ENCODE measurements at places on chromosomes 2 and 18.

DNA sequence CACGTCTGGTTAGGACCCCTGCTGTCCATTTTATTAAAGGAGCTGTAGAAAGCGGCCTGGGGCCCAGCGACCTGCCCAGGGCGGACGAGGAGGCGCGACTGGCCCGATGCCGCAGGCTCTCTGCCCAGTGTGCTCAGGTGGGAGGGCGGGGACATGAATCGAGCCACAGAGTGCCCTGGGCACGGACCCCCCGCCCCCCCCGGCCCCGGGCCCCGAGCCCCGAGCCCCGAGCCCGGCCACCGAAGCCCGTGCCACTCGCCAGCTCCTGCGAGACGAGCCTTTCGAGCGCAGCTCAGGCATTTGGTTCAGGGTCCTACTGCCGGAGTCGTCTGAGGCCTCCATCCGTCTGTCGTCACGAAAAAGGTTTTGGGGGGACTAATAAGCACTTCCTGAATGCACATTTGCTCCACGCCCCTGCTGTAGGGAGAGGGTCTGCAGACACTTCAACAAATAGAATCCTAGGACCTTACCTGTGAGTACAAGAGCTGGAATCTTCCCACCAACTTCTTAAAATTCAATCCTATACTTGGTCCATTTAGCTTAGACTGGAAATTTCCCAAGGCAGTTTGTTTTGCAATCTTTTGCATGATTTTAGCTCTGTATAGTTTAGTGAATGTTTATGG, 602 bp upstream of the ADAM17 start:
- no peak for DNase-seq

DNA sequence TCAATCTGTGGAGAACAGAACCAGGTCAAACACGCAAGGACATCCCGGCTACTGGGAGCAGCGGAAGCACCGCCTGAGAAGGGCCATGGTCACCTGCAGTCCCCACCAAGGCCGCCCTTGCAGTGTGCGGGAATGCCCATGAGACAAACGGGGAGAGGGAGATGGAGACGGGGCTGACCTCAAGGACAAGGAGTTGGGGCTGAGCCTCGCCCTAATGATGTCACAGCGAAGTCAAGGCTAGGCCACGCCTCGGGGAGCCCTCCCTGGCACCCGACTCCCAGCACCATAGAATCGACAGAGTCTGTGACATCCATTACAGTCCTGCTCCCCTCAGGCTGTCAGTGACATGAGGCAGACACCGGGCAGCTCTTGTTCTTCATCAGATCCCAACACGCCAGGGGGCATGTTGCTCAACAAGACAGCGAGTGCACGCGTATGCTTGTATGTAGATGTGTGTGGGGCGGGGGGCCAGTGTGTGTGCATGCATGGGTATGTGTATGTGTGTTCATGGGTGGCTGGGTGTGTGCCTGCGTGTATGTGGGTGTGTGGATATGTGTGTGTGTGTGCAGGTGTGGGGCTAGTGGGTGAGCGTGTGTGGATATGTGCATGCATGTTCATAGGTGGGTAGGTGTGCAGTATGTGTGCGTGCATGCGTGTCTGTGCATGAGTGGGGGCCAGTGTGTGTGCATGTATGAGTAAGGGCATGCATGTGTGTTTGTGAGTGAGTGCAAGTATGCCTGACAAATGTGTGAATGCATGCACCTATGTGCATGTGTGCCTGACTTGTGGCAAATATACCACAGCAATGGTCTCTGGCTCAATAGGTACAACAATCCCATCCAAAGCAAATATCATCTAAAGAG, 57.0 kb downstream of the ANKMY1 start:
- no peak for DNase-seq

- DNase-seq = no peak
Measured at GRCh38 chr2:146786396-146786795, 1058.4 kb upstream of the ACVR2A start.

DNA sequence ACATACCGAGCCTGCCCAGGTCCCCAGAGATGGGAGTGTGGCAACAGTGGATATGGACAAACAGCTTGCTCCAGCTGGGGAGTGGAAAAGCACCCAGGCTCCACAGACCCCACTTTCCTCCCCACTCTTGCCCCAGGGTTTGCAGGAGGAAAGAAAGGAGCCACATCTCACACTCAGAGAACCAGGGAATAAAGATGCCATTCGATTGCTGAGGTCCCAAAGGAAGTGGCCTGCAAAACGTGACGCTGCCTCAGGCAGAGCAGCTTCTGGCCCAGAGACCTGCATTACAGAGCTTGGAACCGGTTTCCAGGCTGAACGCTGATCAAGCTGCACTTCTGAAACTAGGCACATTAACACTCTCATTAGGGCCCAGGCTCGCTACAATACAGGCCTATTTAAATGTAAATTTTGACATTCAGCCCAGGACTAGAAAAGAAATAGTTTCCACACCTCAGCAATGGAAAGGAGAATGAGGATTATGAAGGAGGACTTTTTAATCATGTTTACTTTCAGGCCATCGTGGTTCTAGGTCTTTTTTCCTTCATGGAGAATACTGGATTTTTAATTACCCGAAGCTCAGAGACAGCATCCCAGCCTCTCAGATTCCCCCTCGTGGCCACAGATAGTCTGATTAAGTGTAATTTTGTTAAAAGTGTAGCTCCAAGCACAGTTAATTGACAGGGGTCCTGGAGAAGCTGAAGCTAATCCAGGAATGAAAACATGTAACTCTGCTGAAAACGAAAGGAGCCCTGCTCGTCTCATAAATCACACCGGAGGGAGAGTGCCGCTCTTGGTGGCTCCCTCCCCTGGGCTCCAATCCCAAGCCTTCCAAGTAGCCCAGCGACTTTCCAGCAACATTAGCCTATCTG, 221.3 kb upstream of the RAB6C start:
- DNase-seq = no peak

GRCh38 chr2:191869178-191869577, 22.3 kb upstream of the CAVIN2 start:
- DNase-seq = no peak

GRCh38 chr2:39306626-39307025, 62.9 kb upstream of the CDKL4 start:
- no peak for DNase-seq

- no peak for DNase-seq
Measured at GRCh38 chr2:233668605-233669260, 3.0 kb upstream of the UGT1A9 start.

GRCh38 chr2:9660154-9660553, 29.4 kb upstream of the YWHAQ start:
- no peak for DNase-seq

DNA sequence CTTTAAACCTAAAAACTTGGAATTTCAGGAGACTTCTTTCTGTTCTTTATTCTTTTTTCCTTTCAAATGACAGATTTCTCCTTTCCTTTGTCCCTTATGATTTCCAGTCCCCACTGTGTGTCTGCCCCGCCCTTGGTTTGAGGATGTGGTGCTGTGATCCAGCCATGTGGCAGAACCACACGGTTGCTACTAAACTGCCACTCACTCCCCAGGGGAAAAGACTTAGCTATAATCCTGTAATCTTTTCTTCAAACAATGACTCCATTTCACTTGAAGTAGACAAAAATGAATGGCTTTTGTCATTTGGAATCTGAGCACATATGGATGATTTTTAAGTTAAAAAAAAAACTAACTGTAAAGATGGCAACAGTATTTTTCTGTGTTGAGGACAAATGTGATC, 76.2 kb upstream of the STAM2 start:
- DNase-seq = no peak

All from stimulated activated CD4-positive, alpha-beta T cell treated with anti-CD3 and anti-CD28 coated beads, Interleukin-1b, Interleukin-23, amount 100 ng/mL, for 1 hour (primary cell).